ENCODE measurements at places on chromosomes 12 and 14. TPM values are rescaled to one million over a fixed set of nuclear protein-coding genes. Genes with fewer than 3 reads are reported as not detected.

GRCh38 chr12:76022506-76022905 lies 9.1 kb downstream of the PHLDA1 start:
- H3K27me3 ChIP-seq, result no peaks in the 10 kb centered on the region
- 0 out of 2 replicates have a peak overlapping the region, but pooled peaks have one; percentile 2 for H3K27ac ChIP-seq
- DNase-seq, result no peak
- H3K4me3 ChIP-seq, result no peak overlapping the region
- H3K36me3 ChIP-seq, result peaks cover 10% of the 10 kb centered on the region

- DNase-seq, result no peak
- no peaks in the 10 kb centered on the region for H3K4me1 ChIP-seq
- H3K4me3 ChIP-seq, result no peak overlapping the region
- no peaks in the 10 kb centered on the region for H3K27me3 ChIP-seq
Observed at GRCh38 chr12:1877169-1877878, 41.1 kb downstream of the CACNA2D4 start.

DNA sequence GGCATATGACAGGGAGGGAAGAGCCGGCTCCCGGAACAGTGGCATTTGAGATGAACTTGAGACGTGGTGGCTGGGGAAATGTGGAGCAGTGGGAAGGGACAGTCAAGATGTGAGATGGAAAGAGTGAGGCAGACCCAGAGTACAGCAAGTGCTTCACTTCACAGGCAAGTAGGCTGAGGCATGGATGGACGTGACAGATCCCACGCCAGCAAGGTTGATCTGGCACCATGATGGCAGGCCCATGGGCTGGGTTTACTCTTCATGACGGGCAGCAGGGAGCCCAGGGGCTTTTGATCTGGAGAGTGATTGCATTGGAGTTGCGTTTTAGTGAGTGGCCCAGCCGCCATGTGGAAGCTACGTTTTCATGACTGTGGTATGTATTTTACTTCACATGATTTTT lies 17.9 kb upstream of the EML1 start:
- H3K27ac ChIP-seq, result peak overlapping the region; percentile 30
- H3K36me3 ChIP-seq, result peaks cover 10% of the 10 kb centered on the region
- peaks cover 41% of the 10 kb centered on the region for H3K4me1 ChIP-seq
- peak overlapping the region; percentile 12 for H3K4me3 ChIP-seq
- H3K27me3 ChIP-seq, result peaks cover 3% of the 10 kb centered on the region

GRCh38 chr12:49776413-49776812 lies 35.1 kb downstream of the TMBIM6 start:
- no peaks in the 10 kb centered on the region for H3K36me3 ChIP-seq
- H3K4me1 ChIP-seq, result peaks cover 17% of the 10 kb centered on the region
- peak; percentile 72 for DNase-seq
- no peak overlapping the region for H3K27ac ChIP-seq
- H3K4me3 ChIP-seq, result no peak overlapping the region
- H3K27me3 ChIP-seq, result peaks cover 20% of the 10 kb centered on the region

- H3K27me3 ChIP-seq, result peaks cover 14% of the 10 kb centered on the region
- H3K4me1 ChIP-seq, result peaks cover 49% of the 10 kb centered on the region
- no peaks in the 10 kb centered on the region for H3K36me3 ChIP-seq
- H3K27ac ChIP-seq, result no peak overlapping the region
Observed at GRCh38 chr12:100799770-100800169, 5.2 kb downstream of the ANO4 start.

DNA sequence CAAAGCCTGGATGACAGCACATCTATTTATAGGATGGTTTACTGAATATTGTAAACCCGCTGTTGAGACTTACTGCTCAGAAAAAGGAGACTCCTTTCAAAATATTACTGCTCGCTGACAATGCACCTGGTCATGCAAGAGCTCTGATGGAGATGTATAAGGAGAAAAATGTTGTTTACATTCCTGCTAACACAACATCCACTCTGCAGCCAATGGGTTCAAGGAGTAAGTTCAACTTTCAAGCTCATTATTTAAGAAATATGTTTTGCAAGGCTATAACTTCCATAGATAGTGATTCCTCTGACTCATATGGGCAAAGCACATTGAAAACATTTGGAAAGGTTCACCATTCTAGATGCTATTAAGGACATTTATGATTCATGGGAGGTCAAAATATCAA lies 201.7 kb downstream of the SNAPC1 start:
- no peaks in the 10 kb centered on the region for H3K27me3 ChIP-seq
- peaks cover 12% of the 10 kb centered on the region for H3K4me1 ChIP-seq
- no peak for DNase-seq
- H3K4me3 ChIP-seq, result no peak overlapping the region

DNA sequence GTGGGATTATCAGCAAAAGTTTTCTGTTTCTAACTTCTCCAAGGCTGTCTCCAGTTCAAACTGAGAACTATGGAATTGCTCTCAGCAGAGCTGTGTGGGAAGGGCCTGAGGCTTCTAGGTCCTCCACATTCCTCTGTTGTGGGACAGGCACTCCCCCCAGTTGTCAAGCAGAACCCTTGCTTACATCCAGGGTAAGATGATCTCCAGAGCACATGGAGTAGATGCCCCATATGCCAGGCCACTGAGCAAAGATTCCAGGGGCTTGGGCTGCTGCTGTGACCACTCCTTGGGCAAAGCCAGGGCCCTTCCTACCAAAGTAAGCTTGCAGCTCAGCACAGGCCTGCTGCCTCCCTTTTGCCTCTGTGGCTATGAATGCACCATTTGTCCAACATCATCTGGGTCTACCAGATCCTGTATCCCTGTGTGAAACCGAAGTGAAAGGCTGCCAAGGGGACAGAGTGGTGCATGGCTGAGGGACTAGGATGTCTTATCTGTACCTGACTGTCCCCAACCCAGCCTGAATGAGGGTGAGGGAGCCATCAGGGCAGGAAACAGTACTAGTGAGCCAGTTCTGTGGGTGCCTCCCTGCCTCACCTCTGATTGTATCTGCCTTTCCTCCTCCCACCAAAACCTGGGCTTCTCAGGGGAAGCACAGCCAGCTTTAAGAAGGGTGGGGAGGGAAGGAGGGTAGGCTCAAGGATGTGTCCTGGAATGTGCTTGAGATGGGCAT lies 13.1 kb upstream of the ESPL1 start:
- H3K4me1 ChIP-seq, result peaks cover 20% of the 10 kb centered on the region
- H3K27me3 ChIP-seq, result no peaks in the 10 kb centered on the region
- no peak for DNase-seq
- no peak overlapping the region for H3K4me3 ChIP-seq

- H3K4me3 ChIP-seq, result no peak overlapping the region
- no peaks in the 10 kb centered on the region for H3K4me1 ChIP-seq
- H3K27me3 ChIP-seq, result no peaks in the 10 kb centered on the region
- DNase-seq, result no peak
- H3K36me3 ChIP-seq, result peaks cover 28% of the 10 kb centered on the region
Observed at GRCh38 chr14:102344485-102344884, 18.2 kb downstream of the CINP start.

DNA sequence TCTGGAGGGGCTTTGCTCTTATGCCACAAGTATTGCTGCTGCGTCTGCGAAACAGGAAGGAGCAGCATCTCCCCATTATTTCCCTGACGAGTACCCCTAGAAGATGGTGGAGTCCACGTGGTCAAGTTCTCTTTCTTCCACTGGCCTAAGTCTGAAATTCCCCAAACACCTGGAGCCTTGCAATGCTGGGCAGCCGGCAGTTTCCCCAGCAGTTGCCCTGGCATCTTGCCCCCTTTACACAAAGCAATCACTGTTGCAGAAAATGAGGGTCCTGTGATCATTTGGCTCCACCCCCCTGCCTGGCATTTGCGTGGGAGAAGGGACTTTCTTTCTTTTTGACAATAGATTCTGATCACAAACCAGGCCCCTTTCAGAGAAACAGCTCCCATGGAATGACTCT lies 56.9 kb downstream of the FOS start:
- H3K4me1 ChIP-seq, result peaks cover 9% of the 10 kb centered on the region
- peaks cover 5% of the 10 kb centered on the region for H3K36me3 ChIP-seq
- no peak for DNase-seq
- no peaks in the 10 kb centered on the region for H3K27me3 ChIP-seq
- no peak overlapping the region for H3K27ac ChIP-seq

GRCh38 chr14:101187816-101188570 lies 284.5 kb upstream of the RTL1 start:
- H3K27ac ChIP-seq, result no peak overlapping the region
- H3K4me3 ChIP-seq, result no peak overlapping the region
- H3K4me1 ChIP-seq, result no peaks in the 10 kb centered on the region
- H3K27me3 ChIP-seq, result peaks cover 2% of the 10 kb centered on the region
- DNase-seq, result no peak

GRCh38 chr14:87133073-87133801 lies 859.7 kb downstream of the GALC start:
- no peak for DNase-seq
- H3K27me3 ChIP-seq, result 0 out of 2 replicates have a peak, but pooled peaks cover 3% of the 10 kb centered on the region
- no peak overlapping the region for H3K27ac ChIP-seq
- H3K4me1 ChIP-seq, result peaks cover 9% of the 10 kb centered on the region
- H3K36me3 ChIP-seq, result no peaks in the 10 kb centered on the region

DNA sequence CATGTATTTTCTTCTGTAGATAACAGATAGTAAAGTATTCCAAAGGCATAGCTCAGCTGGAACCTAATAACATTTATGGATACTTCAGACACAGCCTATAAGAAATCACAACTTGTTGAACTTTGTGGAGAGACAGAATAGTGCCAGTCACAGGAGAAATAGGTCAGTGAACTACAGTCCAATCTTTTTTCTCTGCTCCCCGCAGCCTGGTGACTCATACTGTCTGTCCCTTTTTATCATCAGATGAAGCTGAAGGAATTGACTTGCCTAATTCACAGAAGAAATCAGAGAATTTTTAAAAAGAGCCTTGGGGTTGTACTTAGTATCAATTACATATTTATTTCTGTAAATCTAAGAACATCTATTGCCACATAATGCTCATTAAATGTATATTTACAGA lies 222.3 kb downstream of the ALG10 start:
- peaks cover 79% of the 10 kb centered on the region for H3K36me3 ChIP-seq
- DNase-seq, result no peak
- H3K4me3 ChIP-seq, result no peak overlapping the region
- peaks cover 12% of the 10 kb centered on the region for H3K27me3 ChIP-seq

DNA sequence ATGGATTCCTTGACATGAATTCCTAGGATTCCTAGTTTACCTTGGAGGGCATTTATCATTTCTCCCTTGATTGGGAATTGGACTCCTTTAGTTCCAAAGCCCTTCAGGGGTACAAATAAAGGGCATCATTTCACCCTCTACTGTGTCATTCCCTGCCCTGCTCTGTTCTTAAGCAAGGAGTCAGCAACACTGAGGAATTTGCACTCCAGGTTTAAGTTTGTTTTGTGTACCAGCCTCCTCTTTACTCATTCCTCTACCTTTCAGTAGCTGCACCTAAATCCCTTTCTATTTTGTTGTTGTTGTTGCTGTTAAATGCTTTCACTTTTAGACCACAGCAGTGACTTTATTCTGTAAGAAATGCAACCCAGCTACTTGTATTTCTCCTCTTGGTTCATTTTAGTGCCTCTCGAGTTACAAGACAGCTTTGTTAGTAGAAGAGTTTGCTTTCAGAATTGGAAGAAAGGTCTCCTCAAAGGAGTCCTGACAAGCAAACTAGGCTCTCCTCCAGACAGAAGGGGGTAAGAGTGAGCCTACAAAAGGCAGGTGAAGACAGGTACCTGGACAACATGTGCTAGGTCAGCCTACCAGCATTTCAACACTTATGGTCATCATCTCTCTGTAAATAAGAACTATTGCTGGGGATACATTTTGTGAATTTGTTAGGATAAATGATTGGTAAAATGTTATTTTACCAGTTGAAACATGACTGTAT lies 90.0 kb downstream of the RMST start:
- no peaks in the 10 kb centered on the region for H3K27me3 ChIP-seq
- H3K4me1 ChIP-seq, result peaks cover 72% of the 10 kb centered on the region
- peaks cover 11% of the 10 kb centered on the region for H3K36me3 ChIP-seq
- DNase-seq, result no peak

- no peak for DNase-seq
- no peaks in the 10 kb centered on the region for H3K36me3 ChIP-seq
- H3K27ac ChIP-seq, result no peak overlapping the region
- peaks cover 14% of the 10 kb centered on the region for H3K4me1 ChIP-seq
Observed at GRCh38 chr12:47907851-47908454, 3.2 kb upstream of the VDR start.

DNA sequence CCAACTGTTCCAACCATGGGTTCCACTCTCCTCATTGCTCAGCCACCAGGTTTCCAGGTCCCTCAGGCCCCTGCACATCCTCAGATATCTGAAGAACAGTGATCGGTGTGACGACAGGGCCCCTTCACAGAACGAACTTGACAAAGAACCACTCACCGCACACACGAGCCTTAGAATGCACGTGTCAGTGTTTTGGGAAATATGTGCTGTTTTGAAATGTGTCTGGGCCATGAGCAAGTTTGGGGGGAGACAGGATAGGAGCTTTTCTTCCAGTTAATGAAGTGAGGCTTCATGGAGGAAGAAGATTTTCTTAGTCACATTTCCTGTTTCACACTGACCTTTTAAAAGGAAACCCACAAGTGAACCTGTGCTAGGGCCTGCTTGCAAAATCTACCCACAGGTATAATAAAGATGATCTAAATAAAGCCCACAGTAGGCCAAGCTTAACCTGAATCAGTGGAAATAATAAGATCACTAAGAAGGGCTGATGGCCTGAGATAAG lies 58.6 kb downstream of the ZFP36L1 start:
- H3K36me3 ChIP-seq, result no peaks in the 10 kb centered on the region
- H3K27me3 ChIP-seq, result no peaks in the 10 kb centered on the region
- H3K4me3 ChIP-seq, result no peak overlapping the region

ARID2 gene
- 47.0 TPM for total RNA-seq

BEST3 gene
- not detected for total RNA-seq

C12orf56 gene
- 2.5 TPM for total RNA-seq

MSI1 gene
- total RNA-seq, result 64.5 TPM

FAR2 gene
- 27.2 TPM for total RNA-seq

GNB3 gene
- 16.5 TPM for total RNA-seq

OR6C2 gene
- total RNA-seq, result not detected

Measured in WTC11 (cell line).